ENCODE measurements at places on chromosomes 7 and 10.
A peak's percentile ranks its signal among the peaks of the same experiment; 100 is the strongest.

DNA sequence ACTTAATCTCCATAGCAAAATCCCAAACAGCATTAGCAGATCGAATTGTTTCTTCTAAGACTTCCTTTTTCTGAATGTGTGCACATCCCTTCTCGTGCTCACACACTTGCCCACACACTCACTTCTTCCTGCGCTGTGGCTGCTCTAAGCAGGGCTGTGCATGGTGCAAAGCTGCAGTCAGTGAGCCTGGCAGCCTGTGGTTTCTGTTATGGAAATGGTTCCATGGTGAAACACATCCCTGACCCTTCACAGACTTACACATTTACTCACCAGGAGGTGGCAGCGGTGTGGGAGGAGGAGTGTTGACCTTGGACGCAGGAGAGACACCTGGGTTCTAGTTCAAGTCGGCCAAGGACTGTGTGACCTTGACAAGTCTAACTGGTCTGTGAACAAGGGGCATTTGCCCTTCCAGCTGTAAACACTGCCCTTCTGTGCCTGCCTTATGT is 24.9 kb downstream of the MTURN start:
- DNase-seq, result peak; percentile 45

GRCh38 chr10:57218382-57218781 is 857.3 kb upstream of the ZWINT start:
- no peak for DNase-seq

DNA sequence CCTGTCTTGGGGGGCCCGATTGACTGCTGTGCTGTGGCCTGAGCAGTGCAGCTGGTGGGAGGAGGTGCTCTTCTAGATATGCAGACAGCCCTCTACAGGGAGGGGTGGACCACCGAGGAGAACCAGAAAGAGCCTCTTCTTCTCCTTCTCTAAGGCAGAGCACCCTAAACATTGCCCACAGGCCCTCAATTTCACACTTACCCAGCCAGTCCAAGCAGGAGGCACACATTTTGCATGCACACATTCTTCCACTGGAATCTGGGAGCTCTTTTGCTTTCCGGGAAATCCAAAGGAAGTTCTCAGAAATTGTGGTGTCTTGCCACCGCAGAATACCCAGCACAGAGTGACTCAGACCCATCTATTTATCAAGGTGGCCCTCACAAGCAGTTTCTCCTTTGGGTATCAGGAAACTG is 45.8 kb downstream of the EEPD1 start:
- DNase-seq, result no peak

DNA sequence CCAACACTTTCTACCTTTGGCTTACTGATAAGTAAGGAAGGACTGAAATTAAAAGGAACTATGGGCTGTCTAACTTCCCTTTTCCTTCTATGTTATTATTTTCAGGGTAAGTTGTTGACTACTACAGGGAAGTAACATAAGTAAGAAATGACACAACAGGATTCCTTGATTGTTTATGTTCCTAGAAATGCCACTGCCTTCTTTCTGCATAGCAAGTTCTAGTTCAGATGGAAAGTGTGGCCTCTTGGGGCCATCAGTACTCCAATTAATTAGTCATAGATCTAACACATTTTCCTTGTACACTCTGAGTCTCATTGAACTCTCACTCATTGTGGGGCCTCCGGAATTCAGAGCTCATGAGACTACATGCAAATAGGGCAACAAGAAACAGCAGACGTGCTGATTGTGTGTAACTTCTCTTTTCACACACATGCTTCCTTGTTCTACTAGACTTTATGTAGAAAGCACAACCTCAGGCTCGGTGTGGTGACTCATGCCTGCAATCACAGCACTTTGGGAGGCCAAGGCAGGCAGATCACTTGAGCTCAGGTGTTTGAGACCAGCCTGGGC is 35.3 kb upstream of the HIBADH start:
- DNase-seq, result peak; percentile 5

DNA sequence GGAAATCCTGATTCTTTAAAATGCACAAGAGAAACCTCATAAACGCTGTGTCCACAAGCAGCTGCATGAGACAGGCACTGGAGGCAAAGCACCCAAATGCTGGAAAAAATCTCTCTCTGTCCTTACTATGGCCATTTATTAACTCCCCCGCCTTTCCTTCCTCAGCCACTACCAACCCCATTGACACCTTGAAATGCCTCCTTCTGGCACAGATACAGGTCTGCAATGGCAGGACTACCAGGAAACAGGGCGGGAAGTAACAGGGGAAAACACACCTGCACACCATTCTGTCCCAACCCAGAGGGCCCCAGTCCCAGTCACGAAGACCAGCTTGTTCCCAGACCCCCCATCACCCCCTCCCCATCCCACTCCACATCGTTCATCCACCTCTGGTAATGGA is 224.3 kb downstream of the PARD3 start:
- no peak for DNase-seq

DNA sequence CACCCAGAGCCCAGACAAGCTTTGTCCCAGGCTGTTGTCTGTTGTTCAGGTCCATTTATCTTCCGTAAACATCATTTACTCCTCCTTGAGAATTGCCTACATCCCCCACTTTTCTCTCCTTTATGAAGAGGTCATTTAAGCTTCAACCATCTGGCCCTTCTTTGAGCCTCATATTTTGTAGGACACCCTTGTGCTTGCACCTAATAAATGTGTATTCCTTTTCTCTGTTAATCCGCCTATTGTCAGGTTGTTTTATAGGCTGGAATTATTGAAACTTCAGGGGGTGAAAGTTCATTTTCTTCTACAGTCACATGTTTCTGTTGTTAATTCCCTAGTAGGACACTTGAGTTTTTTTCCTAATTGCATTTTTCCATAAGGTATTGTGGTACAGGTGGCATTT is 19.6 kb upstream of the CTTNBP2 start:
- no peak for DNase-seq

DNA sequence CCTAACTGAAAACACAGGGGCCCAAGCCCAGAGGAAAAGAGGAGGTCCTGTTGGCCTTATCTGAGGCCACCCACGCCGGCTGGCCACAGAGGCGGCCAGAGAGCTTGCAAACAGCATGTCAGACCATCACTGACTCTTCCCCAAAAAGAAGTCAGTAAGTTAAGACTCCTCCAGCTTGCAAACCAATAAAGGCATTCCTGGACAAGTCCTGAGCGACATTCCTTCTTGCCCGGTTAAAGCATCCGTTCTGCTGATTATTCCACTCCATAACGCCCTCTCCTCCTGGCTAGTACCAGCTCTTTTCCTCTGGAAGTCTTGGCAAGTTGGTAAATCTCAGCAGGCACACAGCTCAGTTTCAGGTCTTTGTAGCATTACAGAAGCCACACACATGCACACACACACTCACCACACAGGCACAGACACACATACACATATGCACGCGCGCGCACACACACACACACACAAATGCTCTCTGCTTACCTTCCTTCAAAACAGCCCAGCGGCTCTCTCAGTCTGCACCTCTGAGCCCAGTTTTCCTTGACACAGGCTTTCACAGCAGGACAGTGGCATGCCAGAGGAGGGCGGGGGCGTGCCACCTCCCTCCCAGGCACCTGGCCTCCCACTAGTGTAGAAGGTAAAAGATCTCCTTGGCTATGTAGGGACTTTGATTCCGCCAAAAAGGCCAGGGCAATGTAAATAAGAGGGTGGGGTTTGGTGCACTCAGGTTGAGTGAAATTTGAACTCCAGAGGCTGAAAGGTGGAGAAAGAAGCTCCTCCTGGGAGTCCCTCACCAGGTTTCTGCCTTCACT is 201.4 kb downstream of the TNS3 start:
- no peak for DNase-seq

GRCh38 chr7:2019711-2020511 is 212.8 kb downstream of the MAD1L1 start:
- peak; percentile 49 for DNase-seq
